ENCODE measurements at places on chromosomes 1 and 21.

DNA sequence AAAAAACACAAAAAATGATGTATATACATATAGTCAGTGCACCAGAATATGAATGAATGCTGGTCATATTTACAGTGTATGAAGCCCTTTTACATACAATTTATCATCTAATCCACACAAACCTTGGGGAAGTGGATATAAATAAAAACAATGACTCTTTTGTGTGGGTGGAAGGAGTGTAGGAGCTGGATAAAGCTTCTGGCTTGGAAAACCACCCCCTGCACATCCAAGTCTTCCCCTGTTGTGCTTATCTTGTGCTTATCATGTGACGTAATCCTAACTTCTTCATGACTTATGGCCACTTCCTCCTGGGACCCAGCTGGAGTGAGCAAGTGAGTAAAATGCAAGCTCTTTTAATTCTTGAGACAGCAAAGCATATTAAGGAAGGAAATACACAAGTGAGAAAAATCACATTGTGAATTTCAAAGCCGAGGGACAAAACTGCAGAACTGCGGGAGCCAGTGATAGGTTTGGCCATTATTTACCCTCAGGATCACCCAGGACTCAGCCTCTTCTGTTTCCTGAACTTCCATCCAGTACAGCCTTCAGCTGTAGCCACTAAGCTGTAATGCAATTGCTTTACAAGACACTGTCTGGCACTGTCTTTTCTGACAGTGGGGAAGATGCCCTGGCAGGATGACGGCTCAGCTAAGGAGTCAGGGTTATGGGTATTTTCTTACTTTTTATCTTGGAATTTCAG is 104.0 kb upstream of the PPM1J start:
- no peak for DNase-seq

DNA sequence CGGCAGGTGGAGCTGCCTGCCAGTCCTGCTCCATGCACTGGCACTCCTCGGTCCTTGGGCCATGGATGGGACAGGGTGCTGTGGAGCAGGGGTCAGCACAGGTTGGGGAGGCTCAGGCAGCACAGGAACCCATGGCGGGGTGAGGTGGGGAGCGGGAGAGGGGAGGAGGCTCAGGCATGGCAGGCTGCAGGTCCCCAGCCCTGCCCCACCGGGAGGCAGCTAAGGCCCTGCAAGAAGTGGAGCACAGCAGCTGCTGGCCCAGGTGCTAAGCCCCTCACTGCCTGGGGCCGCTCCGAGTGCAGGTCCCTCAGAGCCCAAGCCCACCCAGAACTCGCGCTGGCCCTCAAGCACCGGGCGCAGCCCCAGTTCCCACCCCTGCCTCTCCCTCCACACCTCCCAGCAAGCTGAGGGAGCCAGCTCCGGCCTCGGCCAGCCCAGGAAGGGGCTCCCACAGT is 691 bp upstream of the GBP5 start:
- DNase-seq: no peak

DNA sequence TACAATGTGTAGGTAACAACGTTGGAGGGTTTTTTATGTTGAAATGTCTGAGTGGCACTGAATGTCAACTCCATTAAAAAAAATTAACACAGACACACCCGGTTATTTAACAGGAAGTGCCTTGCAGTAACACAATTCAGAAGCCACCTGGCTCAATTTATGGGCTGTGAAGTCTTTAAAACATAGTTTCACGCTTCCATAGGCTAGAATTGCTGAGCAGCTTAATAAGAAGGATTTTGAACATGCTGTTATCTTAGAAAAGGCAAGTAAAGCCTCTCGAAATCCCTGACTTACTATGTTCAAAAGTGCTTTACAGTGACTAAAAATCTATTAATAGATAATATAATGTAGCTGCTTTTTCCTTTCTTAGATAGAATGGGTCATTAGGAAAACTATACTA is 19.7 kb downstream of the SRSF4 start:
- DNase-seq: no peak

- DNase-seq: no peak
Measured at GRCh38 chr1:34166625-34167361, 1.8 kb upstream of the CSMD2 start.

DNA sequence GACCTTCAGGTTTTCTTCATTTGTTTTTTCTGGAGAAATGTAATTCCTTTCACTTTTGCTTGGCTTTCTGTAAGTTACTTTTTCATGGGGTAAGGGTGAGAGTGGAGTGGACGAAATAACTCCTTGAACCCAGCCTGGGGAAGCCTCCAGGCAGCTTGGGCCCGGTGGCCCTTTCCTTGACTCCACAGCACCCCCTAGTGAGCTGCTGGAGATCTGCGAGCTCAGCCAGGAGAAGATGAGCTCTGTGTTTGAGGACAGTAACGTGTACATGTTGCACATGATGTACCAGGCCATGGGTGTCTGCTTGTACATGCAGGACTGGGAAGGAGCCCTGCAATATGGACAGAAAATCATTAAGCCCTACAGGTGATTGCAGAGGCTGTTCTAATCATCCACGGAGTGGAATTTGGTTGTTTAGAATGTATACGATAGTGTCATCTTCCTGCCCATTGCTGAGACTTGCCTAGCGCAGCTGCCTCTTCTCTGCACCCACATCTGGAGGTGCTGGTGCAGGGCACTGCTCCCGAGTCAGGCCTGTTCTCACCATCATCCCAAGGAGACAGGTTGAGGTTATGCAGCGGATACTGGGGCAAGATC is 51.0 kb downstream of the SMYD2 start:
- peak; percentile 26 for DNase-seq

DNA sequence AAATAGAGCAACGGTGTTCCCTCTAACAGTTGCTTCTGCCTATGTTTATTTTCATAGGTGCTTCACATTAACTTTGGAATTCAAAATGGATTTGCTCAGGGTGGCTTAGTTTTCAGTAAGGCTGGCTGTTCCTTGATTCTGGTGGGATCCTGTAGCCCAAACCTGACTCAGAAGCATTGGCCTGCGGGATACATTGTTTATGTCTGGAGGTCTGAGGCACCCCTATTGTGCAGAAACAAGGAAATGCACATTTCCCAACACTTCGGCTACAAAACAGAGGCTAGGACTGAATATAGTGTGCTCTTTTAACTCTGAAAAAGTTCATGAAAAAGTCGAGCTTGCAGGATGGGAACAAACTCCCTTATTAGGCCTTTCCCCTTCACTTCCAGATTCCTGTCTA is 133.8 kb upstream of the F3 start:
- no peak for DNase-seq
